ENCODE measurements at places on chromosomes 2 and 18.

DNA sequence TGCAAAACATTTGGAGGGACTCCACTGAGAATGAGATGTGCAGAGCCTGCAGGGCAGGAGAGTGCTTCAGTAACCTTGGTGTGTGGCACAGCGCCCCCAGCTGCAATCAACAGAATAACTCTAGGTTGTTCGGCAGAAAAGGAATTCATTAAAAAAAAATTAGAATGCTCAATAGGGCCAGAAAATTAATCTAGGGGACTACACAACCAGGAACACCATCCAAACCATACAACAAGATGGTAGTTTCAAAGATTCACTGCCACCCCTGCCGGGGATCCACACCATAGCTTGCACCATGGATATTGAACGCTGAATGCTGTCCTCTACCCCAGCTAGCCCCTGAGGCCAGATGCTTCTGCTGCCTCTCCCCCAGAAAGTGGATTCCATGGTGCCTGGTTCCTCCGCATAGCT lies 50.1 kb downstream of the THUMPD2 start:
- no peak for DNase-seq

GRCh38 chr2:225889452-225889851 lies 489.9 kb downstream of the NYAP2 start:
- no peak for DNase-seq

DNA sequence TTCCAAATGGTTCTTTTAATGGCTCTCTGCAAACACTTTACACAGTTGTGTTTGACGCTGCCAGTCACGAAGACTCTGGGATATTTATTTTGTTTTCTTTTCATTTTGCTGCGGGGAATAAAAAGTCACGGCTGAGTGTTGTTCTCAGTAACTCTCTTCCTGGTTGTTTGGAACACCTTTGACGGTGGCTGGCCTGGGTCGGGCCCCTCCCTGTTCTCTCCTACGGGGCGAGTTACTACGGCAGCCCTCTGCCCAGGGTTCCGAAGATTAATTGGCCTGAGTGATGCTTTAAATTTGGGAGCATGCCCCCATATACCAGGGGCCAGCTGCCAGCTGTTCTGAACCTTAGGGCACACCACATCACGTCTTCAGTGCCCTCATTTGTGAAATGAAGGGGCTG lies 84.7 kb downstream of the GATA6 start:
- no peak for DNase-seq

GRCh38 chr2:114651933-114652332 lies 209.5 kb downstream of the DPP10 start:
- no peak for DNase-seq

DNA sequence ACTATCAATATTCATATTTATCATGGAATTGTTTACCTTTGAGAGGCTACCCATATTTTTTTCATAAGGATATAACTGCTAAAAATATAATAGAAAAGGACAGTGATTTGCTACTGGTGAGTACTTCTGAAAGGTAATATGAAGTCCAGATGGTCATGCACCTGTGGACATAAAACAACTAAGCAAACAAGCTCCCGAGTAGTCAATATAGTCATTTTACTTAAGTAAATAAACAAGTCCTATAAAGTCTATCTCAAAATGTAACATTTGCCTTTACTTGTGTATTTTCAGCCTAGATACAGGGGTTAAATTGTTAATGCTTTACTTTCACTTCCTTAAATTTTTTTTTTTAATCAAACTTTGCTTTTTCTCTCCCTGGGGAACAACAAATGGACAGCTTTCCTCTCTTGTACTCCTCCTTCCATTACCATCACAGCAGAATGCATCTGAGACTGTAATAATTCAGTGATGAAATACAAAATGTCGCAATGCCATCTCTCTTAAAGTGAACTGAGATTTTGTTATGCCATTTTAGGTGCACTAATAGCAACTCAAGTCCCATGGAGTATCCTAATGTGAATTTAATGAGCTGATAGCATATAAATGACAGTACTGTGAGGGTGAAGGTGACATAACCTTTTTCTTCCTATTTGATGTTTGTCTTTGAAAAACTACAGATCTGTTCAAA lies 1325.4 kb upstream of the ZEB2 start:
- no peak for DNase-seq

DNA sequence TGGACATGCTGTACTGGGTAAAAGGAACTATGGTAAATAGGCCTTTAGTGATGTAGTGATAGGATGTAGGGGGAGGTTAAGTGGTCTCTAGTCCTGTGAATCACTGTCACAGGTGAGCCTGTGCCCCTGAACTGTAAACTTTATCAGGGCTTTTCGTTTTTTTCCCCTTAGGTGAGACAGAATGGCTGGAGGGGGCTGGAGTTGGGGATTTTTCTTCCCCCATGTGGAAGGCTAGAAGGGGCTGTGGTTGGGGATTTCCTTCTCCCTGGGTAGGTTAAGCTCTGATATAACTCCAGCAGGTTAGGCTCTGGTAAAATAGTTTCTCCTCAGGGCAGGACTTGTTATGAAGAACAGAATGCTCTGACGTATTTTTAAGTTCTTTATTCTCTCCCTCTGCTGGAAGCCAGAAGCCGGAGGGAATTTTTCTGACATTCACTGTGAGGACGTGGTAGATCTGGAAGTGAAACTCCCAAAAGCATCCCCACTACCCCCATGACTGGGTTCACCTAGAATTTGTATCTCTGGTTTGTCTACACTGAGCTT lies 28.5 kb downstream of the PIKFYVE start:
- DNase-seq, result no peak

GRCh38 chr2:209582281-209582680 lies 158.4 kb downstream of the MAP2 start:
- DNase-seq, result no peak

DNA sequence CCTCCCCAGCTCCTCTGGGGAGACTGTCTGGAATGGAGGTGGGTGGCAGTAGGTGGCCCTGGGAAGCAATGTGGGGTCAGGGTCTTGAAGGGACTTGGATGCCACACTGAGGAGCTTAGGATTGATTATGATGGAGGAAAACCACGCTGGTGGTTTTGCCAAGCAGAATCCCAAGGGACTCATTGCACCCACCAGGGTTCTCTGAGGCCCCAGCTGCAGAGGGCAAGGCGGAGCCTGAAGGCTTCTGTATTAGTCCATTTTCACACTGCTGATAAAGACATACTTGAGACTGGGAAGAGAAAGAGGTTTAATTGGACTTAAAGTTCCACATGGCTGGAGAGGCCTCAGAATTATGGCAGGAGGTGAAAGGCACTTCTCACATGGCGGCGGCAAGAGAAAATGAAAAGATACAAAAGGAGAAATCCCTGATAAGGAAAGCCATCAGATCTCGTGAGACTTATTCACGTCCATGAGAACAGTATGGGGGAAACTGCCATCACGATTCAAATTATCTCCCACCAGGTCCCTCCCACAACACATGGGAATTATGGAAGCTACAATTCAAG lies 87.2 kb upstream of the YWHAQ start:
- no peak for DNase-seq

GRCh38 chr18:40897884-40898283 lies 1057.2 kb upstream of the PIK3C3 start:
- no peak for DNase-seq

- peak; percentile 4 for DNase-seq
Measured at GRCh38 chr18:9612215-9612830, 2.0 kb downstream of the PPP4R1 start.

DNA sequence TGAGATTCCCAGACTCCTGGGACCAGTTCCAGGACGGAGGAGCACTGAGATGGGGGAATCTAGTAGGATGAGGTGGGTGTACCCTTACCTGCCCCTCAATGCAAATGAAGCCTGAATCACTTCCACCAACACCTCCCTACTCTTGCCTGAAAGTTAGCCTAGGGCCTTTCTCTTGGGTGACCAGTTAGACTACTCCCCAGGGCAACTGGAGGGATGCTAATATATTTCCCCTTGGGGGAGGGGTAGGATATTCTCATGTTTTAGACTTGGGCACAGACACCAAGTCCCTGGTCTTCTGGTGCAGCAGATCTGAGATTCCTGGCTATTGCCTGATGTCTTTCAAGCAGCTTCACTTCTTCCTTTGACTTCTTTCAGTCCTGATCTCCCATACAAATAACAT lies 334.5 kb downstream of the ALK start:
- no peak for DNase-seq
